ENCODE measurements at places on chromosomes 12 and 14.

- DNase-seq, result no peak
These were observed 8.4 kb upstream of the PPP4R4 start for GRCh38 chr14:94165744-94166143.

DNA sequence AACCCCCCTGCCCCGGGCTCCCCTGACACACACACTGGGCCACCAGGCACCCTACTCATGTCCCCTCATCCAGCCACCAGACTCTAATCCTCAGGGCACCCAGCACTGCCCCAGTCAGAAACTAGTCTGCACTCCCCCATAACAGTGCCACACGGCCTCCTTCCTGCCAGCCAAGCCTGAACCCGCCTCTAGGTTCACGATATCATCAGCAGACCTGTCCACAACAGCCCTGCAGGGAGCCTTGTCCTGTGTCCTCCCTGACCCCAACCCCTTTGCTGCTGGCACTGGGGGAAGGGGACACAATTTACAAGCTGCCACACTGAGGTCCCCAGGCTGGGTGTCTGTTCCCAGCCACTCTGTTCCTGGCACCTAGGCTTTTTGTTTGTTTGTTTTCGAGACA, 33.6 kb downstream of the LTBP2 start:
- DNase-seq, result no peak

DNA sequence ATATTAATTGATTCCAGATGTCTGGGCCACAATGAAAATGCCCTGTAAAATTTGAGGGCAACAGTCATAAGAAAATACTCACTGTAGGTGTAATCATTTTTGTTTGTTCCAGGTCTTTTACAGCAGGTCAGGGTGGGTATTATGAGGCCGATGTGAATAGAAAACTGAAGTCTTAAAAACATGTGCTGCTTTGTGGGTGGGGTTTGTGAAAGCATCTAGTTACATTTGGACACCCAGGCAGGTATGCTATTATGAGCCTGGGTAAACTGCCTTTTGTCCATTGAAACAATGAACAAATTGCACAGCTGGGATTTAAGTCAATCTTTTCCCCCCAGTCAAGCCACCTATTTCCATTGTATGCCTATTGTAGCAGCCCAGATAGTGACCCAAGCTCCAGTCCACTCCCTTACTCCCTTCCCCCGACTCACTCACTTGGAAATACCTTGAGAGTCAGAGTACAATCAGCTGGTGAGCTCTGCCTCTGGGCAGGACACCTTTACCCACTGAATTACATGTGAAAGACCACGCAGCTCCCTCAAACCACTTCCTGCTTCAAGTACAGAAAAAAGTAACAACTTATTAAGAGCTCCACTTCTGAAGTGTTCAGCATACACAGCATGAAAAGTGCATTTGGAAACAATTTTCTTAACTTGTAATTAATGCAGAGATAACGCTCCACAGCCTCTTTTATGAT, 1.8 kb downstream of the IGF1 start:
- no peak for DNase-seq

DNA sequence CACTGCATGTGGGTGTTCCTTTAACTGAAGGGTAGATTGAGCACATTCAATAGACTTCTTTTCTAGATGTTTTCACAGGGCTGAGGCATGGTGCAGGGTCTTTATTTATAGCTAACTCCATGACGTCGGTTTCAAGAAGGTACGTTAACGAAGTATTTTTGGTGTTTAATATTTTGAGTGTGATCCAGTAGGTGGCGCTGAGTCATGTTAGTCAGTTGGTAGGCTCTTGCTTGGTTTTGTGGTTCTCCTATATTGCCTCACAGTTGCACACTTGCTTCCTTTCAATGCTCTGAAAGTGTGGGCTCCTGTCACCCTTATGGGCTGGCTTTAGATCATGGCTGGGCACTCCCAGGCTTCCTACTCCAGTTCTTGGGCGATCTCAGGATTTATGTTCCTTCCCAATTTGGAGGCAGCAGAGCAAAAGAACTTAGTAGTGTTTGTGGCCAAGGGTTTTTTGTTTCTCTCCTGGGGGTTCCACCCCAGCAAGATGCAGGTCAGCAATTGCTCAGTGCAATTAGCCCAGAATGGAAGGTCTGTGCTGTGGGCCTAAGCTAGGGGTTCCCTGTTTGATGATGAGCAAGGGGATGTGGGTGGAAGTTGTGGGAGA, 471.6 kb upstream of the FOXG1 start:
- no peak for DNase-seq

DNA sequence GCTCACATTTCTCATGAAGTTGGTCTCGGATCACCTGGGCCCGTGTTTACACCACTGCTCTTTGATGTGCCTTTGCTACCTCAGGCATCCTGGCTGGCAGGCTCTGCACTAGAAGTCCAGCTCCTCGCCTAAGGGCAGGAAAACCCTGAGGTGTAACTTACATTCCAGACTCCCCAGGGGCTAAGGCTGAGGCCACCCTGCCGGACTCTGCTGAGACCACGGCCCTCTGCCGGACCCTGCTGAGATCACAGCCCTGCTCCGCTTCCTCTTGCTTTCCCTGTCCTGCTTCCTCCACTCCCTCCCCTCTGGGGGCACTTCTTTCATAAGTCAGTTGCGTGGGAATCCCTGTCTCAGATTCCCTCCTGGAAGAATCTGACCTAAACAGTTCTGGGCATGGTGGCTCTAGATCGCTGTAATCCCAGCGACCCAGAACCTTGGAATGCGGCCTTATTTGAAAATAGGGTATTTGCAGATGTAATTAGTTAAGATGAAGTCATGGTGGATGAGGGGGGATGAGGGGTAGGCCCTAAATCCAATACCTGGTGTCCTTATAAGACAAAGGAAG, 17.2 kb downstream of the RILPL1 start:
- DNase-seq, result no peak

DNA sequence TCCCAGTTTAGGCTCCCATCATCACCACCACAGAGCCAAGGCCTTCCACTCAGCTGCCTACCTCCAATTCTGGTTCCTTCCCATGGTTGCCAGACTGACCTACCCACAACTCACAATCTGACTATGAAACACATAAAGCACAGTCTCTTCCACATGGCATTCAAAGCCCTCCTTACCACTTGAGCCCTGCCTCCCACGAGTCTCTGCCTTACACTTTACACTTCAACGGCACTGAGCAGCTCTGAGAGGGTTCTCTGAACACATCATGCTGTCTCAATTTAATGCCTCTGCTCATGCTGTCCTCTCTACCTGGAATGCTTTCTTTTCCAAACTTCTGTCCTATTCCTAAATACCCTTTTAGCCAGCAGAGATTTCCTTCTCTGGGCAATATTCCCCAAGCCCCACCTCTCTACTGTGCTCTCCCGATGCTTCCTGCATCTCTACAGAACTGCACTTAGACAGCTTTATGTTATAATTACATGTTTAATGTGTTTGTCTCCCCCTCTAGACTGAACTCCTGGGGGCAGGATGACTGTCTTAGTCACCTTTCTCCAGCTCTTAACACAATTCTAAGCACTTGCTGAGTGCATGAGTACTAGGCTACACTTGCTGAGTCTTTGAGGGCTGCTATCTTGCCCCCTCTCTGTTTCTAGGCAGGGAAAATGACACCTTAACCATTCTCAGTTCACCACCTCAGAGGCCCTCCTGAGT, 23.5 kb downstream of the FMNL3 start:
- no peak for DNase-seq

DNA sequence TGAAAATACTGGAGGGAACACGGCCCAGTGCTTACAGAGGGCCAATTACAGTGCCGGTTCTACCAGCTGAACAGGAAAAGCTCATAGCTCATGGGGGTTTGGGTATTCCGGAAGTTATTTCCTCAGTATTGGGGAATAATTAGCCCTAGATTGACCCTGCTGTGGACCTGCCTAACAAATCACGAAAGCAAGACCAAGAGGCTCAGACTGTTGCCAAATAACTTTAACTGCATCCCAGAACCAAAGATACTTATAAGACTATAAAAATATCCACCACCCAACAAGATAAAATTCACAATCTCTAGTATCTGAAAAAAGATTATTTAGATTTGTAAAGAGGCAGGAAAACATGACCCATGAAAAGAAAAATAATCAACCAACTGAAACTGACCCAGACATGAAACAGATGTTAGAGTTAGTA, 8.0 kb upstream of the OR5AU1 start:
- DNase-seq, result no peak

Data from cortex of kidney (tissue), 1 donor.